ENCODE measurements at places on chromosomes 5 and 9.
A peak's percentile ranks its signal among the peaks of the same experiment; 100 is the strongest.

DNA sequence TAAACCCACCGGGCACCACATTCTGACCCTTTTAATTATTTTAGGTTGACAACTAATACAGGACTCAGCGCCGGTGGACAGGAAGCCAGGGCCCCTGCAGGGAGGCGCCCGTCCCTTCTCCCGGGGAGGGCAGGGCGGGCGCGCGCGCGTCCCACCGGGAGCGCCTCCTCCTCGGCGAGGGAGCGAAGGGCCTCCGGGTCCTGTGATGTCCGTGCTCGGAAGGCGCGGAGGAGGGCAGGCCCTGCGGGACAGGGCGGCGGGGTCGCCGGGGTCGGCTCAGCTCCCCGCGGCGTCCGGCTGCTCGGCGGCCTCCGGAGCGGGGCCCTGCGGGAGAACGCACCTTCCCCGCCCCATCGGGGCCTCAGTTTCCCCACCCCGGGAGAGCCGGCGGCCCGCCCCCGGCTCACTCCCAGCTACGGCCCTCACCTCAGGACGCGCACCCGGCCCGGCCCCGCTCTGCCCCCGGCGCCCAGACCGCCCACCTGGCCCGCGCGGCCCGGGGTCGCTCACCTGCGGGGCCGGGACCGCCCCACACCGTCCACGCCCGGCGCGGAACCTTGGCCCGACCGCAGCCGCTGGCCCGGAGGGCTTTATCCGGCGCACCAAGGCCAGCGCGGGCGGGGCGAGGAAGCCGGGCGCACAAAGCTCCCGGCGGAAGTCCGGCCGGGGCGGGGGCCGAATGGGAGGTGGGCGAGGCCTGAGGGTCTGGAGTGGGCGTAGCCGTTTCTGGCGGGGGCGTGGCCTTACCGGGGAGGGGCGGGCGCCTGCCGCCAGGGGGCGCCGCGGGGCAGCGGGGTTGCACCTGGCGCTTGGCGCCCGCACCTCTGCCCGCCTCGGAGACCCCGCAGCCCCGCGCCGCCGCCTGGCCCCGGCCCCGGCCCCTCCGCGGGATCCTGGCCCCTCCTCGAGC is at the start of the genes EXD3 and NOXA1:
TSS of gene EXD3 (minus strand) at position 559 of the 910 bp plus-strand sequence. CDS start 27,805 bp downstream, outside the sequence.
TSS of gene NOXA1 (plus strand) at position 790 of the 910 bp plus-strand sequence. CDS start 137 bp downstream, outside the sequence.
- peak; percentile 94 for DNase-seq

GRCh38 chr5:55634866-55635265 is 77.3 kb downstream of the SLC38A9 start:
- DNase-seq: no peak

DNA sequence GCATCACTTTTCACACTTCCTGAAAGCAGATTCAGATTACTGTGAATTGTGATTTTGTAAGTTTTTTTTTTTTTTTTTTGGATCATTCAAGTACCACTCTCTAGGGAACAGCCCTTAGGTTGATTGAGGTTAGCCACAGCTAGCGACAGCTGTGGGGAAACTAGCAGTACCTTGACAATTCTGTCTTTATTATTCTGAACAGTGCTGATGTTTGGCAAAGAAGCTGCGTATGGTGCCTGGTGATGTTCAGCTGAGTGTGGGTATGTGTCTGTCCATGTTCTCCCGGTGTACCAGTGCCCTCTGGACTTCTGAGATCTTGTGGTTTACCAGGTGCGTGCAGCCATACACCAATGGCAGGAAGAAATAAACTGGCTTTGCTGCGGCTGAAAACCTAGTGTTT is 117.3 kb upstream of the PLPPR1 start:
- DNase-seq: no peak

- no peak for DNase-seq
Observed at GRCh38 chr9:69130456-69131441, 43.3 kb upstream of the TJP2 start.

- no peak for DNase-seq
Observed at GRCh38 chr5:173891308-173892116, 3.4 kb downstream of the CPEB4 start.

DNA sequence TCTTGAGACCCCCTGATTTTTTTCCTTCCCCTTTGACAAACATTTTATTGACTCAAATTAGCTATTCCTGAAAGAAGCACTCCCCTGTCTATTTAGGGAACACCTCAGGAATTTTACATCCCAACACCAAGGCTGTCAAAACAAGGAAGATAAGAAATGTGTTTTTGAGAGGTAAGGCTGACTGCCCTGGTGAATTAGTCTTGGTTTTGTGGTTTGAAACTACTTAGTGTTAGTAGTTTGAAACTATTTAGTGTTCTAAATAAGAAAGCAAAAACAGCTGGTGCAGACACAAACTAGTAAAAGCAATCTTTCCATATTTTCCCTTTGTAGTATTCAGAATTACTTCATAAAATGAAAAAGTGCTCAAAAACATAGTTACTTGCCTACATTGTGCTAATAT is 120.7 kb downstream of the PCSK1 start:
- no peak for DNase-seq

DNA sequence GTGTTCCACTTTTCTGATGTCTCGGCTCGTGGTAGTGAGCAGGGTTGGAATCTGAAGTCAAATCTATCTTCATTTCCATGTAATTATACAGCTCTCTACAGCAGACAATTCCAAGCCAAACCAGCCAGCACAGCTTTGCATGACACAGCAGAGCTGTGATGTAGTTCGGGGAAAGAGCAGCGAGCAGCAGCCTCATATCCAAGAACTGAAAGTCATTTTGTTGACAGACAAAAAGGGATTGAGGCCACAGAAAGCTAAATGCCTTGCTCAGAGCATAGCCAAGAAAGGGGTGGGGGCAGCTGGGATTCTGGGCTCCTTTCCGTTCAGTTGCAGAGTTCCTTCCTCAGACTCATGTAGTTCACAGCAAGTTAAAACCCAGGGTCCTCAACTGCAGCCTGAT is 32.1 kb downstream of the LCP2 start:
- no peak for DNase-seq

GRCh38 chr5:22683050-22683449 is 170.1 kb downstream of the CDH12 start:
- no peak for DNase-seq

GRCh38 chr5:132431632-132432031 is 58.9 kb downstream of the IRF1 start:
- DNase-seq: no peak

DNA sequence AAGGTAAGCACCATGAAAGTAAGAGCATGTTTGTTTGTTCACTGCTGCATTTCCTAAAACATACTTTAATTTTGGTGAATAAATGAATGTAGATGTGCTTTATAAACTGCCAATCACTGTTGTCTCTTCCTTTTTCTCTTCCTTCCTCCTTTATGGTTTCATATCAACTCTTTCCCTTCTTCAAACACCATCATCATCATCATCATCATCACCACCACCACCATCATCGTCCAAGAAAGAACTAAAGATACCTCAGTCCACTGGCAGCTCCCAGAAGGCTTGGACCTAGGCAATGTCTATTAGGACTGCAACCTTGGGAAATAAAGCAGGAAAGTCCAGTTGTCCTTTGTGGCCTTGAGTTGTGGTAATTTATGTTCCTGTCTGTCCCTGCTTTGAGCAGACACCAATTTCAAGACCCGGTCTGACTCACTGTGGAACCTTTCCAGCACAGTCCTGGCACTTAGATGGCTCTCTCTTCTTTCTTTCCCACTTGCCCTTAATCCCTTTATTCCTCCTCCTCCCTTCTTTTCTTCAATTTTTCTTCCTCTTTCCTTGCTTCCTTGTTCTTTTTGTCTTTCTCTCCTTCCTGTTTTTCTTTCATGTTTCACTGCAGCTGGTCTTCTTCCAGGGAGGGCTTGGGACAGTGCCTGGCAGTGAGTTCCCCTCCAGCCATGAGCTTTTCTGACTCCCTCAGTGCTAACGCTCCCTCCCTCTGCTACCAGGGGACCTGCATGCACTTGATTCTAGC is 99.3 kb downstream of the ANGPTL2 start:
- DNase-seq: no peak

GRCh38 chr5:132506094-132506692 is 15.6 kb upstream of the IRF1 start:
- no peak for DNase-seq

DNA sequence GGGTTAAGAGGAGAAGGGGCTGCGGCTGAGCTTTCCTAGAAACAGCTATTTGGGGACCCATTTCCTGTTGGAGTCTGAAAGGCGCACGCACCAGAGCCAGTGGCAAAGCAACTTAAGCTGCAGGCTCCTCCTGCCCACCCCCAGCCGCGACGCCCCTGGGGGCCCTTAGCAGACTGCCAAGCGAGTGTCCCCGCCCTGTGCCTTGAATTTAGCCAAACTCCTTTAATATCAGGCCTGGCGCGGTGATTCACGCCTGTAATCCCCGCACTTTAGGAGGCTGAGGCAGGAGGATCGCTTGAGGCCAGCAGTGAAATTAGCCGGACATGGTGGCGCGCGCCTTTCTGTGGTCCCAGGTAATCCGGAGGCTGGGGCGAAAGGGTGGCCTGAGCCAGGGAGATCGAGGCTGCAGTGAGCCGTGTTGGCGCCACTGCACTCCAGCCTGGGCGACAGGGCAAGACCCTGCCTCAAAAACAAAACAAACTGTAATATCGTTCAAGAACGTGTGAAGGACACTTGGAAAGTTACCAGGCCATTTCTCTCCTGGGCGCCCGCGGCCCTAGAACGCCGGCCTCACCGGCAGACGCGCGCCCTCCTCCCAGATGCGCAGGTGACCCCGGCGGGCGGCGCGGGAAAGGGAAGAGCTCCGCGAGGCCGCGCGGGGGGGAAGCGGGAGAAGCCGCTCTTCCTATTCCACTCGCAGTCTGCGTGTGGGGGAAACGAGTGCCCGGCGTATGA is 1.0 kb upstream of the F2R start:
- DNase-seq: no peak

- no peak for DNase-seq
Observed at GRCh38 chr9:115263371-115264075, 145.6 kb upstream of the TNC start.

DNA sequence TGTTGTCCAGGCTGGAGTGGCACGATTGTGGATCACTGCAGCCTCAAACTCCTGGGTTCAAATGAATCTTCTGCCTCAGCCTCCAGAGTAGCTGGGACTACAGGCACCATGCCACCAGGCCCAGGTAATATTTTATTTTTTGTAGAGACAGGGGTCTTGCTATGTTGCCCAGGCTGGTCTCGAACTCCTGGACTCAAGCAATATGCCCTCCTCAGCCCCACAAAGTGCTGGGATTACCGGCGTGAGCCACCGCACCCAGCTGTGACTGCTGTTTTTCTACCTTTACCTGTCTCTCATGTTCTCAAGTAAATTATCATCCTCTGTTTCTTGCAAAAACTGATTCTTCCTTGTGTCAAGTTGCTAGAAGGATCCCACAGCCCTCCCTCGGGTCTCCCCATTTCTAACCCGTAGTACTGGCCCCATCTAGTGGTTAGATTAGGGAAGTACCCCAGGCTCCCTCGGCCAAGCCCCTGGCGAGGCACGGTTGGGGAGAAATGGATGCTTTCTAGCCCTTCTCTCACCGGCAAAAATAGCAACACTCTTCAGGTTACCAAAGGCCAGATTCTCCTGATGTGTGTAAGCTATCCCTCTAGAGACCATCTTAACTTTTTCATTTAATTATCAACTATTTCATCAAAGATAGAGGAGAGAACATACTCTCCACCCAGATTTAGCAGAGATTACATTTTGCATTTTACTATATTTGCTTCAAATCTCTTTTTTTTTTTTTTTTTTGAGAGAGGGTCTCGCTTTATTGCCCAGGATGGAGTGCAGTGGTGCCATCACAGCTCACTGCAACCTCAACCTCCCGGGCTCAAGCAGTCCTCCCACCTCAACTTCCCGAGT is 19.2 kb upstream of the TOR1B start:
- peak; percentile 66 for DNase-seq

DNA sequence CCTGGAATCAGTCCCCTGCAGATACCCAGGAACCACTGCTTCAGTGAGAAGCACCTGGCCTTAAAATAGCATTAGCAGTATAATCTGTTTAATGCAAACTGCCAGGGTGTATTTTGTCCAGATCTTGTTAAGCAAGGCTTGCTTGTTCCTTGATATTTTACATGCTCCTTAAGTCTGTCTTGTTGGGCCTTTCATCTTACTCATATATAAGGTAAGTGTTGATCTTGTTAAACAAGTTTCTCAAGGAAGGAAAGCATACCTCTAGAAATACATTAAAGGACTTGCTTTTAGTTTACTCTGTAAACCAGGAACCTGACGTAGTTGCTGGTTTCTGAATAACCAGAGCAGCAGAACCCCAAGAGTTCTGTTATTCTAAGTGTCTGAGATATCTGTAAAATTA is 13.7 kb downstream of the HSPA4 start:
- DNase-seq: no peak

DNA sequence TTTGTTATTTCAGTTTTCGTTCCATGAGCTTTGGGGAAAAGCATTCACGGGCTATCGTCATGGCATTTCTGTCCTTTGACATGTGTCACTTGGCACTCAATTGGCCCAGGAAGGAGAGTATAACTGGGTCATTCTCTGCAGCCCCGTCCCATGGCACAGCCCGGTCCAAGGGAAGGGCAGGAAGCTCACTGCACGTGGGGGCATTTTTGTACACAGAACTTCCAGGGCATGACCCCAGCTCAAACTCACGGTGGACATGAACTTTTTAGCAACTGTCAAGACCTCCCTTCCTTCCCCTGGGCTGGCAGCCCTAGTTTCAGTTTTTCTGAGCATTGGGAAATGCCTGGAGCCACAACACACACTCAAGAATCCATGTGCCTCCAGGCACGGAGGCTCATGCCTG is 161.6 kb upstream of the PANK3 start:
- DNase-seq: no peak

DNA sequence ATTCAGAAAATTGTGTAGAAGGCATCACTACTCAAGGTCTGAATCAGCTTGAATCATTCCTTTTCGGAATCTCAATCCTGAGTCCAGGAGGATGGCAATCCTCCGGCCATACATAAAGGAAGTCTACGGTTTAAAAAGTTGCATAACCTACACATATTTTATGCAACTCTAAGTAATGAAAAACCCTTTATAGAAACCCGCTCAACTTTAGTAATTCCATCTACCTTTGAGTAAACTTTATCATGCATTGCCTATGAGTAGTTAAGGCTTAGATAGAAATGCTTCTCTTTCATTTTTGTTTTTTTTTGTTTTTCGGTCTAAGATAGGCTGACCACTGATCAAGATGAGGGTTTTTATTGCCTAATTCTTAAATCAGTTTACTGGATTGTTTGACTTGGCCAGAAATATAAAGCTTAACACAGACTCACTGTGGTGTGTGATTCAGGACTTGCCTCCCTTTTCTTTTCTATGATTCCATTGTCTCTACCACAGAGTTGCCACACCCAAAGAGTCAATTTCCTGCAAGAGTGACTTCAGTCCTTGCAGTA is 85.0 kb downstream of the LURAP1L start:
- no peak for DNase-seq

DNA sequence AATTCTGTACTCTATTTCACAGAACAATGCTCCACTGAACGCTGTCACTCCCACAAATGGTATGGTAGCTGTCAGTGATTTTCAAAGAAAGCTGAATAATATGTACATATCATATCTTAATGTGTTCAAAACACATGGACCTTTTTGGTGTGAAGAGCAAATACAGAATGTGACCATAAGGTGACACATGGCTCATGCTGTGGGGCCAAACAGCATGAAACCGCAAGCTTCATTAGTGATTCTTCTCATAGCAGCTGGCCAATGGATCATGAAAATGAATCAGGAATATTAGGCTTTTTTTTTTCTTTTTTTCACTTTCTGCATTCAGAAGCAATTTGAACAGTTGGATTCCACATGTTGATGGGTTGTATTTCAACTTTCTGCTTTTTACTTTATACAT is 54.9 kb upstream of the CDH9 start:
- DNase-seq: no peak

- DNase-seq: no peak
Observed at GRCh38 chr9:32380944-32381343, 3.5 kb upstream of the ACO1 start.
